ENCODE measurements at places on chromosomes 2 and 18. TPM values are rescaled to one million over a fixed set of nuclear protein-coding genes. Genes with fewer than 3 reads are reported as not detected.

Gene CPO
- polyA plus RNA-seq, result 0.52 TPM

Gene GAREM2
- 1.9 TPM for polyA plus RNA-seq

Gene WNT10A
- polyA plus RNA-seq, result not detected

Gene CD302
- polyA plus RNA-seq, result 23.8 TPM

Gene FHOD3
- 118 TPM for polyA plus RNA-seq

Gene MPPE1
- polyA plus RNA-seq, result 20.7 TPM
